ENCODE measurements at places on chromosomes 11 and 22.

DNA sequence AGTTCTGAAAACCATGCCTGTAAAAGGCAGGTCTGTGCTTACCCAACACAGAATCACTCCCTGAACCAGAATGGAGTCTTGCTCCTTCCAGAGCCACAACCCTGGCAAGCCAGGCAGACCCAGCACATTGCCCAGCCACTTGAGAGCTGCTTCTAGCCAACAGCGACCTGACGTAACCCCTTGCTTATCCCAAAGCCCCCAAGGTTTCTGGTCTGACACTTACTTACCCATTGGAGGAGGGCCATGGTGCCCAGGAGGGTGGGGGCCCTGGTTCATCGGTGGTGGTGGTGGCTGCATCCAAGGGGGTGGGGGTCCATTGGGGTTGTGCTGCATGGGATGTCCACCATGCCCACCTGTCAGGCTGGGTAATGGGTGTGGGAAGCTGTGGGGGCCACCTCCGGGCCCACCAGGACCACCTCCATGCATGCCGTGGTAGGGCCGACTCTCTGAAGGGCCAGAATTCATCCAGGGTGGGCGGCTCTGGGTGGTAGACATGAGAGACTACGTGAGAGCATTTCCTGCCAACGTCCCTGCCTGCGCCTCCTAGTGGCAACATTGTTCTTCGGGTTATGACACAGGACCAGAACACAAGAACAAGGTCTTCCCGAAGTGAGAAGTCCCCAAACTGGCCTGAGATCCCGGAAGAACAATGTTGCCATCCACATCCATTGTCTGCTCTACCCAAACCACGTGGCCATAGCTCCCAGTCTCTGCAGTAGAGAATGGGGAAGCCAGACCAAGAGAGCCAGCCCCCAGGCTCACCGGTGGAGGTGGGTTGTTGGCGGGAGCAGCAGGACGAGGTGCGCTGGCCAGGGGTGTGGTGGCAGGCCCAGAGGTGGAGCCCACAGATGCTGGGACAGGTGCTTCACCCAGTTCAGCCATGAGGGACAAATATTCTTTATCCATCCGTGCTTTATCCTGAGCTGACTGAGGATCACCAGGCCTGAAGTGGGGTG is 7.8 kb upstream of the PYGM start:
- DNase-seq, result peak; percentile 69

DNA sequence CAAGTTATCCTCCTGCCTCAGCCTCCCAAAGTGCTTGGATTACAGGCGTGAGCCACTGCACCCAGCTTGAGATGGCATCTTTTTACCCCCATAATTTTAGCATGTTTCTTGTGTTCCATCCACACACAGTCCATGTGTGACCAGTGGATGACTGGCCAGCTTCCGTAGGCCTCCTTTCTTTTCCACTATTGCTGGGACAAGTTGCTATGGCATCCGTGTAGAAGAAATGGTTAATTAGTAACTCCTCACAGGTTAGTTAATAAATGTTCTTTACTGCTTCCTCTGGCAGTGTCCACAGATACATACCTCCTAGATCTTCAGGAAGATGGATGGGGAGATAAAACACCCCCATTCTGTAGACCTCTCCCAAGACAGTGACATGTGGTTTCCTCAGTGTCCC is 154.3 kb upstream of the RASSF10 start:
- no peak for DNase-seq

DNA sequence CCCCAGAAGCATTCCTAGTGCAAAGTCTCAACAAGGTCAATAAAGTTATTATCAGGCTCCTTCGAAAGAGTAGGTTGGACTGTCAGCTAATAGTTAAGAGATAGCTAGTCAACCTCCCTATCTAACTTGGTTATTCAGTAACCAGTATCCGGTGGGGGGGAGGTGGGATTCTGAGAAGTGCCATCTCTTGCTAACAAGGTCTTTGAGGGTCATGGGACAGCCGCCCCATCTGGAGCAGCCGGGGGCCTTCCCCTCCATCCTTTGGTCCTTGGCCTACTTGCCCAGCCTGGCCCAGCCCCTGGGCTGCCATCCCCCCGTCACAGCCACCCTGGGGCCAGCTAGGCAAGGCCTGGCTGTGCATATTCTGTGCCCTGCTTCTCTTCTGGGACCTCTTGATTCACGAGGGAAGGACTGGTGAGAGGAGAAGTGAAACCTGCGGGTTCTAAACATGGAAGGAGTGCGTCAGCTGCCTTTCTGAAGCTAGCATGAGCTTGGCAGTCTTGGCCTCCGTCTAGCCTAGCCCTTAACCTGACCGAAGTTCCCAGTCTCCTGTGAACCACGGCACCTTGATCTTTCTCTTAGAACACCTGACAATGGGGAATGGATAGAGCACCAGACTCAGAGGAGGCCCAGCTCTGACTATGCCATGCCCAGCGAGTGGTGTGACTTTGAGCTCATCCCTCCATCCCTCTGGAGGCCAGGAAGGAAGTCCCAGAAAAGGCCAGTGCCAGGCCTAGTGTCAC is 9.3 kb downstream of the SLC37A2 start:
- DNase-seq, result no peak

GRCh38 chr11:25733777-25734176 is 598.2 kb upstream of the ANO3 start:
- no peak for DNase-seq

GRCh38 chr11:32549611-32550187 is 33.9 kb upstream of the EIF3M start:
- no peak for DNase-seq

DNA sequence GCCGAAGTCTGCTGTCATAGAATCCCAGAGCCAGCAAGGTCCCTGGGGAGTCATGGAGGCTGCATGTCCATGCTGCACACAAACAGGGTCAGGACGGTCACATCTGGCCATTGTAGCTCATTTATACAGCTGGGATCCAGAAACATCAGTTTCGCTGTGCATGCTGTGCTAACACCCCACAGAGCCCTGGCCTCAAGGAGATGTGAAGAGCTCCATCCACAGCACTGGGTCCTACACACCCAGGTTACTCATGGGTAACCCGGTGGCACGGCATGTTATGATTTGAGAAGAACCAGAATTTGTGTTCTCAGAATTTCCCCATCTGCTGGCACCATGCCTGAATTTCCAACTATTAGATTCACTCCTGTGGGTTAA is 146.3 kb upstream of the ARHGAP20 start:
- DNase-seq, result peak; percentile 71

Measured in left forelimb (tissue), 1 donor.